ENCODE measurements at places on chromosomes 6 and 20.

DNA sequence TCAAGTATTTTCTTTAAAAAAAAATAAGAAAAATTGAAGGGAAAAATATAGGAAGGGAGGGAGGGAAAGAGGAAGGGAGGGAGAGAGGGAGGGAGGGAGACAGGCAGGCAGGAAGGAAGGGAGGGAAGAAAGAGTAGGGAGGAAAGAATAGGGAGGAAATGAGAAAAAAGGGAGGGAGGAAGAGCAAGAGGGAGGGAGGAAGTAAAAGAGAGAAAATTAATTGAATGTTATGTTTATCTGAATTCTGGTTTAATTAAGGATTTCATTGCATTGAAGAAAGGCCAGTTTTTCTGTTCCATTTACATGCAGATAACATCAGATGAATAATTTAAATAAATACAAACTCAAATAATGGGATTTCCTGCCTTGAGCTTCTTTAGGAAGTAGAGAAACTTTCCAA is 47.8 kb downstream of the TENT5A start:
- H3K4me1 ChIP-seq, result no peaks in the 10 kb centered on the region
- no peak overlapping the region for H3K4me3 ChIP-seq
- no peak overlapping the region for H3K27ac ChIP-seq
- H3K36me3 ChIP-seq, result peaks cover 3% of the 10 kb centered on the region
- H3K27me3 ChIP-seq, result peaks cover 1% of the 10 kb centered on the region

DNA sequence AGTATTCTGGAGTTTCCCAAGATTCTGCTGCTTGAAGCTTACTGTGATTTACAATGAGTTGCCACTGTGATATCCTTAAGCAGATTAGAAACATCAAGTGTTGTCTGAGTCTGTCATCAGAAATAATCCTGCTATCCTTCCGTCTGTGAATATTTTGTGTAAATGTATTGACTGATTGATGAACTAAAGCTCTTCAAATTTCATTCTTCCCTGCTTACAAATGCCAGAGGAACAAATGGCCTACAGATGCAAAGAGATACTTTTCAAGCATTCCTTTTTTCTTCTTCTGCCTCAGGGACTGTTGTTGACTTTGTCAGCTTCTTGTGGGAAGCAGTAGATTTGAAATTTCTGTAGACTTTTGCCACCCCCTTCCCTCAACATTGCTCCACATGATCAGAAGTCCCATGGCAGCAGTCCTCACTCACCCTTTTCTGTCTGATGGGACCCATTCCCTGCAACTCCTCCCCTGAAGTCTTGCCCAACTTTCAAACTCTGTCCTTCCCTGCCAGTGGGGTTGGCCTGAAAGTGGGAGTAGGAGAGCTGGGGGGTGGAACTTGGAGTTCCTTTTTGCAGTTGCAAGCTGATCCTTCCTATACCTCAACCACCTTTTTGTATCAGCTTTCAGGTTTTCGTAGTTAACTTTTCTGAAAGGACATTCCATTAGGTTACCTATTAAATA is 38.5 kb upstream of the MLIP start:
- H3K36me3 ChIP-seq, result no peaks in the 10 kb centered on the region
- no peak overlapping the region for H3K27ac ChIP-seq
- DNase-seq, result no peak
- no peak overlapping the region for H3K4me3 ChIP-seq
- H3K4me1 ChIP-seq, result no peaks in the 10 kb centered on the region

- H3K27ac ChIP-seq, result no peak overlapping the region
- H3K4me3 ChIP-seq, result peak overlapping the region; percentile 89
- peaks cover 30% of the 10 kb centered on the region for H3K4me1 ChIP-seq
- H3K36me3 ChIP-seq, result no peaks in the 10 kb centered on the region
- DNase-seq, result peak; percentile 25
Observed at GRCh38 chr6:27791182-27791943, 120.8 kb downstream of the OR2B2 start.

GRCh38 chr6:41344876-41345275 is 9.5 kb downstream of the NCR2 start:
- no peaks in the 10 kb centered on the region for H3K36me3 ChIP-seq
- DNase-seq, result peak; percentile 57
- peaks cover 42% of the 10 kb centered on the region for H3K4me1 ChIP-seq

GRCh38 chr6:147941143-147941542 is 401.5 kb upstream of the SASH1 start:
- no peak overlapping the region for H3K27ac ChIP-seq
- no peak for DNase-seq
- H3K36me3 ChIP-seq, result no peaks in the 10 kb centered on the region
- no peaks in the 10 kb centered on the region for H3K4me1 ChIP-seq

DNA sequence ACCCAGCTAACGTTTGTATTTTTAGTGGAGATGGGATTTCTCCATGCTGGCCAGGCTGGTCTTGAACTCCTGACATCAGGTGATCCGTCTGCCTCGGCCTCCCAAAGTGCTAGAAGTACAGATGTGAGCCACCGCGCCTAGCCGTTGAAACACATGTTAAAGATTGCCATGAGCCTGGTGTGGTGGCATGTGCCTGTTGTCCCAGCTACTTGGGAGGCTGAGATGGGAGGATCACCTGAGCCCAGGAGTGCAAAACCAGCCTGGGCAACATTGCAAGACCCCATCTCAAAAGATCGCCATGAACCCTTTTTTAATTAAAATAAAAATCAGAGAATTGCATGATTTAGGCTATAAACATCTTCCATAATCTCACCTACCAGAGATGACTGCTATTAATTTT is 2.7 kb downstream of the EFCAB8 start:
- no peak for DNase-seq
- no peaks in the 10 kb centered on the region for H3K27me3 ChIP-seq
- H3K36me3 ChIP-seq, result peaks cover 4% of the 10 kb centered on the region
- H3K27ac ChIP-seq, result no peak overlapping the region
- no peak overlapping the region for H3K4me3 ChIP-seq

- peaks cover 3% of the 10 kb centered on the region for H3K27me3 ChIP-seq
- H3K27ac ChIP-seq, result no peak overlapping the region
- no peak overlapping the region for H3K4me3 ChIP-seq
- no peaks in the 10 kb centered on the region for H3K36me3 ChIP-seq
- no peaks in the 10 kb centered on the region for H3K4me1 ChIP-seq
Observed at GRCh38 chr6:4345543-4345942, 210.2 kb upstream of the ECI2 start.

DNA sequence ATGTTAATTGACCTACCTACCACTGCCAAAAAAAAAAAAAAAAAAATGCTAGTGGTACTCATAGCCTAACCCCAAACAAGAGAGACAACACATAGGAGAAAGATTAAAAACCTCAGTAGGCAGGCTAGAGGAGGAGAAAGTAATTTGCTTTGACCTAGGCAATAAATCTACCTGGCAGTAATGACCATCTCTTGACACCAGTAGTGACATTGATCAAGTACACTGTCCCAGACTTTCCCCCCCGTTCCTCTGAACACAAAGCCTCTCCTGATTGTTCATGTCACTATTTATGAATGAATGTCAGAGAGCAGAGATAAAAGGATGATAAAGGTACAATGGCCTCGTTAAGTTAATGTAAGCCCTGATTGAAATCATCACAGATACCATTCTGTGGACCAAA is 746.8 kb downstream of the CBLN4 start:
- no peak overlapping the region for H3K27ac ChIP-seq
- H3K27me3 ChIP-seq, result no peaks in the 10 kb centered on the region
- no peaks in the 10 kb centered on the region for H3K4me1 ChIP-seq
- DNase-seq, result no peak
- no peaks in the 10 kb centered on the region for H3K36me3 ChIP-seq

DNA sequence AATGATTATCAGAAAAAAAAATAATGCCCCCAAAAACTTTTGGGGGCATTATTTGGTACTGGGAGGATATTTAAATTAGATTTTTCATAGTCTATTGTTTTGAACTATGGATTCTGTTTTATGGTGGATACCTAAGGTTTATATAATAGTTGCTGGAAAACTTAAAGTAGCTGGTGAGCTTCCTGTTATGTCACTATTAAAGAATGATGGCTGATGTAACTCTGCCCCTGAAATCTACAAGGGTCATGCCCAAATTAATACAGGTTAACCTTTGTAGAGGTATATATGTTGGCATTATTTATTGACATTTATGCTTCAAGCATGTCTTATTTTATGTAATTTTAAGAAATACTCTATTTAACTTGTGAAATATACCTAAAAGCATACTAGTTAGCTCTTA is 25.3 kb upstream of the ERVFRD-1 start:
- H3K27ac ChIP-seq, result no peak overlapping the region
- no peaks in the 10 kb centered on the region for H3K4me1 ChIP-seq
- no peak for DNase-seq
- H3K36me3 ChIP-seq, result peaks cover 12% of the 10 kb centered on the region

GRCh38 chr20:19740512-19740911 is 17.5 kb upstream of the RIN2 start:
- no peak for DNase-seq
- H3K27me3 ChIP-seq, result peaks cover 4% of the 10 kb centered on the region
- no peaks in the 10 kb centered on the region for H3K36me3 ChIP-seq
- no peak overlapping the region for H3K4me3 ChIP-seq

GRCh38 chr6:17415321-17415720 is 21.9 kb downstream of the CAP2 start:
- H3K27ac ChIP-seq, result no peak overlapping the region
- H3K27me3 ChIP-seq, result peaks cover 6% of the 10 kb centered on the region
- DNase-seq, result no peak
- no peaks in the 10 kb centered on the region for H3K36me3 ChIP-seq
- no peak overlapping the region for H3K4me3 ChIP-seq

- no peak for DNase-seq
- no peaks in the 10 kb centered on the region for H3K27me3 ChIP-seq
- no peak overlapping the region for H3K4me3 ChIP-seq
Observed at GRCh38 chr6:138963119-138963518, 24.9 kb downstream of the REPS1 start.

DNA sequence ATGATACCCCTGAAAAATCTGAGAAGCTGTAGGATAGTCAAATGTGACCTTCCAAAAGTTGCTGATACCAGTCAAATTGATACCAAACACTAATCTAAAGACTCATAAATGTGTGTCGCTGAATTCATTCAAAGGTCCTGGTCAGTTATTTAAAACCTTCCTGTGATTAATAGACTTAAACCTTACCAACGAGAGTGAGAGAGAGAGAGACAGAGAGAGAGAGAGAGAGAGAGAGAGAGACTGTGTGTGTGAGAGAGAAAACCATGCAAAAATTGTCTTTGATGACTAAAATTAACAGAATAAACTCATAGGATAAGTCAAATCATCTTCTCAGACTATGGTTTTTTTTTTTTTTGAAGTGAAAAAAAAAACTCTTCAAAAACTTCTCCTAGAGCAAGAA is 370.9 kb upstream of the HS3ST5 start:
- no peak for DNase-seq
- peaks cover 3% of the 10 kb centered on the region for H3K27me3 ChIP-seq
- H3K27ac ChIP-seq, result no peak overlapping the region
- H3K36me3 ChIP-seq, result no peaks in the 10 kb centered on the region

GRCh38 chr6:124080483-124080882 is 276.8 kb downstream of the NKAIN2 start:
- H3K27me3 ChIP-seq, result no peaks in the 10 kb centered on the region
- H3K27ac ChIP-seq, result no peak overlapping the region
- no peak overlapping the region for H3K4me3 ChIP-seq

- H3K4me3 ChIP-seq, result no peak overlapping the region
- no peak for DNase-seq
- no peak overlapping the region for H3K27ac ChIP-seq
- H3K36me3 ChIP-seq, result no peaks in the 10 kb centered on the region
Observed at GRCh38 chr6:148257810-148258209, 84.8 kb upstream of the SASH1 start.

DNA sequence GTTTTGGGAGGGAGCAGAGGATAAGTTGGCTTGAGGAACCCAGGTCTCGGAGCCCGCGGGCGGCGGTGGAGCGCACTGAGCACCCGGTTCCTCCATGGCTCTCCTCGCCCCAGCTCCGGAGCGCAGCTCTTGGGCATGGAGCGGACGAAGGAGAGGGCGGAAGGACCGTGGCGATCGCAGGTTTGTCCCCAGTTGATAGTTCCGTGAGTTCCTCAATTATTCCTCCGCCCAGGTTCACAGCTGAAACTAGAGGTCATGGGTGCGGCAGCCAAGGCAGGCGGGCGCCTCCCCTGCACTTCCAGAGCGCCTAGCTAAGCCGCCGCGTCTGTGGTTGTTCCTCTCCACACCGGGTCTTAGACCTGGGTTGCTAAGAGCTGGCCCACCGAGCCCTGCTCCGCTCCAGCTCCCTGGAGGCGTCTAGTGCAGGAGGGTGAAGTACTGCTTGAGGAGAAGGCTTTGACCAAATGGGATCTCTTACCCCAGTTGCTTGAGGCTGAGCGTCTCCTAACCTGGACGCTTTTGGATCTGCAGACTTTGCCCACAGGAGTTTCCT is at the start of gene HTR1B:
TSS of gene HTR1B (minus strand) at position 184 of the 553 bp plus-strand sequence. CDS start at position 96, 88 bp downstream.
- H3K4me1 ChIP-seq, result peaks cover 11% of the 10 kb centered on the region
- H3K27ac ChIP-seq, result no peak within 1 kb of the TSS
- peak within 1 kb of the TSS; percentile 56 for H3K4me3 ChIP-seq
- H3K27me3 ChIP-seq, result peaks cover 17% of the 10 kb centered on the region
- no peak for DNase-seq
- no peaks in the 10 kb centered on the region for H3K36me3 ChIP-seq

DNA sequence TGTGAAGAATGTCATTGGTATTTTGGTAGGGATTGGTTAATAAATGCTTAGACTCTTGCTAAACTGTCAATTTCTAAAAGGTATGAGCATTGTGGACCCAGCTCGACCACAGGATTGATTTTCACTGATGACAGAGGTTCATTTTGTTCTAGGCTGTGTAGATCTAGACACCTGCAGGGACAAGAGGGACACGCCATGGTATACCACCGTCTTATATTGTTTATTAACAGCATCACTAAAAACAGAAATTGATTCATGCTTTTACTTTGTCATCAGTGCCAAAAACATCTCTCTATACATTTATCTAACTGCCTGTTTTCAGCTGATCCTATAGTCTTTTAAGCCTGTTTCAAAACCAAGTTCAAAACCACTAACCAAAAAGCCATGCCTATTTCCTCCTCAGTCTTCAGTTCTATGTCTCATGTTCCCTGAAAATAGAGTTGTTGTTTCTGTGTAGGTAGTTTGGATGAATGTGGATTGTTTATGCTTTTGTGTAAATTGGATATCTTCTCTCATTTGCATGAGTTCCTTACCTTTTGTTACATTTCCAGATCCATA is 109.8 kb downstream of the JAG1 start:
- no peak for DNase-seq
- peaks cover 9% of the 10 kb centered on the region for H3K36me3 ChIP-seq
- no peak overlapping the region for H3K4me3 ChIP-seq
- H3K27me3 ChIP-seq, result no peaks in the 10 kb centered on the region

GRCh38 chr6:7328243-7328642 is 15.2 kb upstream of the SSR1 start:
- no peak overlapping the region for H3K4me3 ChIP-seq
- DNase-seq, result no peak
- H3K27me3 ChIP-seq, result peaks cover 7% of the 10 kb centered on the region
